ENCODE measurements at places on chromosomes 3 and 15. TPM values are rescaled to one million over a fixed set of nuclear protein-coding genes. Genes with fewer than 3 reads are reported as not detected.
A peak's percentile ranks its signal among the peaks of the same experiment; 100 is the strongest.

The ACTRT3 gene
- not detected for total RNA-seq

The MED12L gene
- total RNA-seq = 2.0 TPM

The CLDN16 gene
- total RNA-seq = not detected

DNA sequence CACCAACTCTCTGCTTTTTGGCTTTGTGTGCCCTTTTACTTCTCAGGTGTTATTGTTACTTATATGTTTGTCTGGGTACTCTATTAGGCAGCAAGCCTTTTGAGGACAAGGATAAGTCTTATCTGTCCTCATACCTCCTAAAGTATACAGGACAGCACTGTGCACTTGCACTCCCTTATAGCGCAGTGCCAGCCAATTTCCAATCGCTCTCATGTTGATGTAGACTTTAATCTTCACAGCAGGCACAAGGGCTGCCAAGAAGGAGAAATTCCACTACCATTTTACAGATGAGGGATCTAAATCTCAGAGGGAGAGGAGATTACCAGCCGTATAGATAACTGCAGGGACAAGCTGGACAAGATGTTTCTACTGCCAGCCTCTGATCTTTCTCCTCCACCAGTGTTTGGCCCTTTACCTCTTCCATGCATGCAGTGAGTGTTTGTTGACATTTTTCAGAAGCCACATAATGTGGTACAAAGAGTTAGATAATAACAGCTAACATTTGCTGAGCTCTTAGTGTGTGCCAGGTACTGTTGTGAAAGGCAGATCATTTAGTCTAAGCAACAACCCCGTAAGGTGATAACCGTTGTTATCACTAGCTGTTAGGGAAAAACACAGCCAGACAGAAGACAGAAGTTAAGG is 30.1 kb downstream of the SST start:
- DNase-seq = no peak

DNA sequence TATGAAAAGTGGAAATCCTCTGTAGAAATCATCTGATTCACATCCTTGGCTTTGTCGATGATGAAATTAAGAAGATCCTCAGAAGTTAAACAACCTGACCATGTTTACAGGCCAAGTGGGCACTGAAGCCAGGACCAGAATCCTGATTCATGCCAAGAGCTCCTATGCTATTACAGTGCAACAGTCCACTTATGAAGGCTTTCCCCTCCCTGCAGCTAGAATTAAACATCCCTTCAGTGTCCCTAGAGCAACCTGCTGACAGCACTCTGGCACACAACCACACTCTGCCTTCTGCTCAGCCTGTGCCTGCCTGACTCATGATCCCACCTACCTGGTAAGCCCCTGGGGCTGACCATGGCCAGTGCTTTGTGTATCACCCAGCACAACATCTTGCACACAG is 33.8 kb downstream of the TXNRD3 start:
- DNase-seq = peak; percentile 77

GRCh38 chr3:100796556-100796955 is 87.3 kb downstream of the TFG start:
- peak; percentile 59 for DNase-seq

GRCh38 chr3:179348325-179349013 is 960 bp downstream of the MFN1 start:
- no peak for DNase-seq

DNA sequence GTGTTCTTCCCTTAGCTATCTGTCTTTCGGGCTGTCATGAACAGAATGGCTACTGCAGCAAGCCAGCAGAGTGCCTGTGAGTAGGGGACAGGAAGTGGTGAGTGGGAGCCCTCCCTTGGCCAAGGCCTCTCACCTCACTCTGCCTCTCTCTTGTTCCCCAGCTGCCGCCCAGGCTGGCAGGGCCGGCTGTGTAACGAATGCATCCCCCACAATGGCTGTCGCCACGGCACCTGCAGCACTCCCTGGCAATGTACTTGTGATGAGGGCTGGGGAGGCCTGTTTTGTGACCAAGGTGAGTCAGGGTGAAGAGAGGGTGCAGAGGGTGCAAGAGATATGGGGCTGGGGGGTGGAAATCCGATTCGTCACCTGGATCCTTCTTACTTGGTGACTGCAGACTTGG is 3.0 kb downstream of the DLL4 start:
- no peak for DNase-seq

- DNase-seq = no peak
Observed at GRCh38 chr3:8290611-8291010, 211.0 kb upstream of the LMCD1 start.

- DNase-seq = peak; percentile 66
Observed at GRCh38 chr3:152235709-152236298, 32.9 kb upstream of the MBNL1 start.

DNA sequence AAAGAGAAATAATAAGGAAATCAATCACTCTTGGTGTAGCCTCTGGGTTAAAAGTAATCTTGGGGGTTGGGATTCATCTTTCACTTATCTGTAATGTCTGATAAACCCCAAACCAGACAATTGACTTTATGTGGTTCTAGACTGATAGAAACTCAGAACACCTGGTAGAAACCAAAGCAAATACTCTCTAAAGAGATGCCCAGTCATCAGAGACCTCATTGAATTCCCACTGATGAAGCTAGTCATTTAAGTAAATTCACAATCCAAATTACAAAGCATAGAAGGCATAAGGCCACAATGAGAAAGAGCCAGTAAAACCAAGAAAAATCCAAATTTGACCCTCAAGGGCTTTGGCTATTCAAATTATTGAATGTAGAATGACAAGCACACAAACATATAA is 250.6 kb downstream of the MBNL1 start:
- DNase-seq = no peak

- DNase-seq = no peak
Observed at GRCh38 chr15:64915518-64916227, 4.0 kb downstream of the ANKDD1A start.

DNA sequence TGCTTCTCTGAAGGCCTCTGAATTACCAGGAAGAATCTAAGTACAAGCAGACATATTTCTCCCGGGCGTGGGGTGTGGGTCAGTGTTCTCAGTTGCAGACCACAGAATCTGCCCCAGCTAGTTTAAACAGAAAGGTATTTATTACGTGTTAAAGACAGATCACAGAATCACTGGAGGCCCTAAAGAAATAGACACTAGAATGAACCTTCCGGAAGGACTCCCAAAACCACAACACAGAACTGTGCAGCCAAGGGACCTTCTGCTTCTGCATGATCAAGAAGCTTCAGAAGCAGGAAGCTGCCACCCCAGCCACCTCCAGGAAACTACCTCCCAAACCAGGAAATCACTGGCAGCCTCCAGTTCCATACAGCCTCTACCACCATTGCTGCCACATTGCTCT is 32.7 kb upstream of the ZFAND6 start:
- DNase-seq = no peak

DNA sequence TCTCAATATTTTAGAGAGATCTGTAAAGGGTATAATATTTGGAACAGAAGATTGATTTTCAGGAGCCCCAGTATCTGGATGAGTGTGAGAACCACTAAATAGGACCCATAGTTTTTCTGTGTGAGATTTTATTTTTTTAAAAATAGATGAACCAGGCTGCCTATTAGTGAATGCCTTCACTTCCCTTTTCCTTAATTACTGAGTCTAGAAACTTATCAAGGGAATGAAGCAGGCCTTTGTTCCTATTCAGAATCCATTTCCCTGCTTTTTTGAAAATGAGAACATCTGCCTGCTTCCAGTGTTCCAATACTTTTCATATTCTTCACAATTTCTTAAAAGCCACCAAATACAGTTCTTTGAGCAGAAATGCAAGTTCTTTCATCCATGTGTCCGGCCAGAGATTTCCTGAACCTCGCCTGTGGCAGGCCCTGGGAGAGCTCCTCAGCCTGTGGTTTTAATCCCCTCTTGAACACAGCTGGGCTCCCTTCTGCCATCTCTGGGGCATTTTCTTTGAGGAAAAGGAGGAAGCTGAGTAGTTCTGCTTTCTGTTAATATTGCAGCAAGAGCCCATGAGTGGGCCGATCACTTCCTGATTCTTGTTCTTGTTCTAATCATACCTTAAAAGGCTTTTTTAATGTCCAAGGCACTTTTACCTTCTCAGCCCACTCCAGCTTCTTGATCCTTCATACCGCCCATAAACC is 4.7 kb downstream of the EHD4 start:
- DNase-seq = peak; percentile 66
